ENCODE measurements at places on chromosomes 7 and 10.

- DNase-seq, result no peak
Observed at GRCh38 chr10:11949152-11949551, 93.5 kb downstream of the UPF2 start.

DNA sequence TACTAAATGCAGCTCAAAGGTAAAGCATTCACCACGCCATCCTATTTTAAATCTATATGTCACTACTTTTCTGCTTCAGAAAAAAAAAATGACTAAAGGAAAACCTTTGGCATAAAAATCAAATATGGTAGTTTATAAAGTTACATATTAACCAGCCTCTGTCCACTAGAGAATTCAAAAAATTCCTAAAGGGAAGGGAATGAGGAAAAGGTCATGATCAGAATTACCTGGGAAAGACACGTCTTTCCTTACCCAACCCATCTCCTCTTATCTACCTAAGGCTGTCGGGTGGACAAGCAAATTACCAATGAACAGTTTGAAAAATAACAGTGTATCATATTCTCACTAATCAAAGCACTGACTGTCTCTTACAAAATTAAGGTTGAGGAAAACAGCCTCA, 100.7 kb upstream of the TMEM106B start:
- DNase-seq, result no peak

- no peak for DNase-seq
Observed at GRCh38 chr7:79934727-79935126, 199.9 kb upstream of the GNAI1 start.

GRCh38 chr7:30136743-30137485, 2.1 kb downstream of the MTURN start:
- no peak for DNase-seq

GRCh38 chr10:6737080-6737641, 157.1 kb upstream of the PRKCQ start:
- DNase-seq, result no peak

DNA sequence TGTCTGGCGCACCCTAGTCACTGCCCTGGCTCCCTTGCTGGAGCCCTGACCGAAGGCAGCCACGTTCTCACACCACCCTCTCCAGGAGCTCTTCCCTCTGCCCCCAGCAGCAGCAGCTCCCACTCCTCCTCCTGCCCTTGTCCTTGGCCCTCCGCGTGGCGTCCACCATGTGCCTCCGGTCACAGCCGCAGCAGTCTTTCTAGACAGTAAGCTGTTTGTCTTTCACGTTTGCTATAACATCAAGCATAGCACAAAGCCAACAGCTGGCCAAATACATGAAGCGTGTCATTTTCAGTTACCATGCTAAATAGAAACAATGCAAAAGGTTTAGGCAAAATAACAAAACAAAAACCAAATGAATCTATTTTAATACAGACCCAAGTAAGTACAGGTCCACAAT, 3.3 kb downstream of the PITRM1 start:
- no peak for DNase-seq

Data from AG09319 (cell line).